GF-D8 (cell line): ENCODE measurements at places on chromosomes 11 and 22.
A peak's percentile ranks its signal among the peaks of the same experiment; 100 is the strongest.

- peak; percentile 33 for DNase-seq
Measured at GRCh38 chr11:116605543-116606459, 167.0 kb downstream of the BUD13 start.

- no peak for DNase-seq
Measured at GRCh38 chr11:79110321-79110720, 330.5 kb downstream of the TENM4 start.

DNA sequence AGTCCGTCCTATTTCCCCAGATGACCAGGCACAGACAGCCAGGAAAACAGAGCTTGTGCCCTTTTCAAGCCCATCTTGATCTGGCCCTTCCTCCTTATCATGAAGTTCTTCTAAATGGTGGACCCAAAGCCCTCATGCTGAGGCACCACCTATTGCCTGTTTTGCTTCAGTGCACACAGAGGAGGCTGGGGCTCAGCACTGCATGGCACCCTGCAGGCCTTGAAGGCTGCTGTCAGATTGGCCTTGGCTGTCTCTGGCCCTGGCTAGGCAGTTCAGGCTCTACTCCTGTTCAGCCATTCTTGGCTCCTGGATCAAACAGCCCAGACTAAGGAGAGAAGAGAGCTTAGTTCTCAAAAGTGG is 49.2 kb downstream of the OTOG start:
- no peak for DNase-seq

DNA sequence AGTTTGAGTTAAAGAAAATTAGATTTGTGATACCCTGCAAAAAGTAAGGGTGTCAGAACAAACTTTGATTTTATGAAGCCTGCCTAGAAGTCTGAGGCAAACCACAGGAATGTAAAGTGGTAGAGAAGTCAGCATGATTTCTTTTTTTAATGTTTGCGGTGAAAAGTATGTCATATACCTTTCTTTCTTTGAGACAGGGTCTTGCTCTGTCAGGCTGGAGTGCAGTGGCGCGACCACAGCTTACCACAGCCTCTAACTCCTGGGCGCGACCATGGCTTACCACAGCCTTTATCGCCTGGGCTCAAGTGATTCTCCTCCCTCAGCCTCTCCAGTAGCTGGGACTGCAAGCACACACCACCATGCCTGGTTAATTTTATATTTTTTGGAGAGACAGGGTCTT is 4.7 kb downstream of the API5 start:
- no peak for DNase-seq

GRCh38 chr11:15295695-15296094 is 181.0 kb downstream of the INSC start:
- DNase-seq: no peak

GRCh38 chr11:46485856-46486443 is 94.4 kb upstream of the CHRM4 start:
- DNase-seq: no peak

GRCh38 chr11:83475760-83476159 is 189.6 kb upstream of the CCDC90B start:
- no peak for DNase-seq

DNA sequence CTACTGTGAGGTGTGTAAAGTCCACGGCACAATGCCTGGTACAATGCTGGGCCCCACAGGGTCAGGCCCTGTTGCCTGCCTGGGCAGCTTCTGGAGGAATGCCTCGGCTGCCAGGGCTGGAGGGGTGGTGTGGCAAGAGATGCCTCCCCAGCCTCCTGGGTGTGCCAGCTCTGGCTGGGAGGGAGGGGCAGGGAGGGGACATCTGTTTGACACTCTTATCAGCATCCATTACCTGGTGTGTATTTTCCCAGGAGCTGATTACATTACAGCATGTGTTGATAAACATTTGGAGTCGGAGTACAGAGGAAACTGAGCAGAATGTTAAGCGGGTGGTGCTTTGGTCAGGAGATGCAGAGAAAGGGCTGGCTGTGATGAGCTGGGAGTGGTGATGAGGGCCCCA is 11.0 kb upstream of the NECTIN1 start:
- no peak for DNase-seq

GRCh38 chr22:28032861-28033260 is 113.8 kb upstream of the PITPNB start:
- no peak for DNase-seq

- no peak for DNase-seq
Measured at GRCh38 chr11:111444040-111444439, 65.0 kb upstream of the POU2AF1 start.

DNA sequence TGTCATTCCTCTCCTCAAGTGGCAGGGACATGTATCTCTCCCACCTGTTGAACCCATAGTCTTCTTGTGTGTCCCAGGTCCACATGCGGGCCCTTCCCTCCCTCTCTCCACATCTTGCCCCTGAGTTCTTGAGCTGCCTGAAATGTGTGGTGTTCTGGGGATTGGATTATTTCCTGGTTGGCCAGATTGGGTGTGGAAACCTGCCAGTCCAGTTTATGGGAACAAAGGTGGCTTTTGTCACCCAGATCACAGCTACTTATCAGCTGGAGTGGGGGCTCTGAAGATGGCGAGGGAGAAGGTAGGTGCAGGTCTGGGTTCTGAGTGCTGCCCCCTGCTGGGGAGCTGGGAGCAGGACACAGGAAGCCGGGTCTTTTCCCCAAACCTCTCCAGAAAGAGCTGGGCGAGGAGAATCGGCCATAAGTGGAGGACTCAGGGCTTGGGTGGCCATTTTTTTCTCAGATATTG is 14.2 kb downstream of the DTX4 start:
- DNase-seq: no peak

DNA sequence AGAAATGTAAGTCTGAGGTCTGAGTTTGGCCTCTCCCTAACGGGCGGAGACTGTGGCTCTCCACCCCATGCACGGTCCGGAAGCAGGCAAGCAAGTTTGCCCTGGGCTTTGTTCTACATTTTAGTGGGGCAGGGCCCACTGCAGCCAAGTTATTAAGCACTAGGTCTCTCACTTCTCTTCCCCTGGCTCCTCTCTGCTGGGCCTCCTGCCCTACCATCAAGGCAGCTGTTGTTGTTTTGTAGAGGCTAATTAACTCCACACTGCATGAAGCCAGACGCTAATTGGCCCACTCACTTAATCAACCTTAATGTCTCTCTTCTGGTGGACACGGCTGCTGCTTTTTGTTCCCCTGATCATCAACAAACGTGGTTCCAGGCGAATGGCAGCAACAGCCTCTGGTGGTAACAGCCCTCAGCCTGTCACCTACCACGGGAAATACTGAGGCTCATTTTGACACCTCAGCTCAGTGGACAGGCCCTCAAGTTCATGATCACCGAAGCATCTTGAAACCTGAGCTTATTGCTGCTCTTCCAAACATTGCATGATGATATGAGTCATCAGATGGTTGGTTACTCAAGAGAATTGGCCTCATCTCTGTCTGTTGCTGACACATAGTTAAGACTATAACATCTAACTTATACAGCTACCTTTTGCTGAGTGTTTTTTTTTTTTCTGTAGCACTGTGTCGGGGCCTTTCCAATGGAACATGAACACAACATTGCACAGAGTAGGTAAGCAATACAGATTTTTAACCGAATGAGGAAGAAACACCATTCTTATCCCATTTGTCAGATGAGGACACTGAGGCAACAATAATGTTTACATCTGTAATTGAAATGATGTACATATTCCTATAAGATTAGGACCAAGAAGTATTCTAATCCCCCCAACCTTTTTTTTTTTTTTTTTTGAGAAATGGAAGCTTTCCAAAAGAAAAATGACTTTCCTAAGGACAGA is 20.8 kb upstream of the LMO2 start:
- peak; percentile 49 for DNase-seq

DNA sequence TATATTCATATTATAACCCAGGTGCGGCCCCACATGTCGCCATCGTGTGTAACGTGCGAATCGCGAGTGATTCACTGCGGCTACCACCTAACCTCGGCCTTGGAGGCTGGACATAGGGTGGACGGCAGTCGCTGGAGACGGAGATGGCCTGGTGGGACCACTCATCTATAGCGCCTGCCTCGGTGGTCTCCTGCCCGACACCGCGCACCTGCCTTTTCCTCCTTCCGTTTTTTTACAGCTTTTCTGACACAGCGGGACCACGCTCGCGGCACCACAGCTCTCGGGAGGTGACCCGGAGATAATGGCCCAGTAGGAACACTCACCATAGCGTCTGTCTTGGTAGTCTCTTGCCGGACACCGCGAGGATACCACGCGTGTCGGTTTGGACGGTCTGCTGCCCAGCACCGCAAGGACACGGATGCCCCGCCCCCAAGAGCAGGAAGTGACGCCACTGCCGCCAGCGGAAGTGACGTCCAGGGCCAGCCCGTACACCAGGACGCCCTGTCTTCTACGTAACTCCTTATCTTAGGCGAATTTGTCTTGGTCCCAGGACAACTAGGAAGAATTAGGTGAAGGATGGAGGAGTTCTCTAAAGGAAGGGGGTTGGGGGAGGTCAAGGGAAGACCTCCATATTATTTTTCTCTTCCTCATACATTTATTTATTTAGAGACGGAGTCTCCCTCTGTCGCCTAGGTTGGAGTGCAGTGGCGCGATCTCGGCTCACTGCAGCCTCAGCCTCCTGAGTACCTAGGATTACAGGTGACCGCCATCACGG is 6.4 kb downstream of the SNU13 start:
- DNase-seq: peak; percentile 13

DNA sequence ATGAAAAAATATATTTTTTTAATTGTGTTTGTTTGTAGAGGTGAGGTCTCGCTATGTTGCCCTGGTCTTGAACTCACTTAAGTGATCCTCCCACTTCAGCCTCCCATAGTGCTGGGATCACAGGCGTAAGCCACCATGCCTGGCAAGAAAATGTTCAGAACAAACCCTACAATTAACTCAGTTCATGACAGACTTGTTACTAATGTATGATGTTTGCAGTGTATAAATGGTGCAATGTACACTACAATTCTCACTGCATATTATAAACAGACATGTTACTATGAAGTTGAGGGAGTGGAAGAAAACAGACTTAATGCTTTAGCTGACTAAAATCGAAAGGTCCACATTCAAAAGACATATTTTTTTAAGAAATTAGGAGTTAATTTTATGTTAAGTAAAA is 59.0 kb downstream of the SIK3 start:
- no peak for DNase-seq

- DNase-seq: no peak
Measured at GRCh38 chr11:2393111-2393868, 7.3 kb upstream of the TSSC4 start.

- no peak for DNase-seq
Measured at GRCh38 chr11:66052664-66052982, 459 bp downstream of the SF3B2 start.

DNA sequence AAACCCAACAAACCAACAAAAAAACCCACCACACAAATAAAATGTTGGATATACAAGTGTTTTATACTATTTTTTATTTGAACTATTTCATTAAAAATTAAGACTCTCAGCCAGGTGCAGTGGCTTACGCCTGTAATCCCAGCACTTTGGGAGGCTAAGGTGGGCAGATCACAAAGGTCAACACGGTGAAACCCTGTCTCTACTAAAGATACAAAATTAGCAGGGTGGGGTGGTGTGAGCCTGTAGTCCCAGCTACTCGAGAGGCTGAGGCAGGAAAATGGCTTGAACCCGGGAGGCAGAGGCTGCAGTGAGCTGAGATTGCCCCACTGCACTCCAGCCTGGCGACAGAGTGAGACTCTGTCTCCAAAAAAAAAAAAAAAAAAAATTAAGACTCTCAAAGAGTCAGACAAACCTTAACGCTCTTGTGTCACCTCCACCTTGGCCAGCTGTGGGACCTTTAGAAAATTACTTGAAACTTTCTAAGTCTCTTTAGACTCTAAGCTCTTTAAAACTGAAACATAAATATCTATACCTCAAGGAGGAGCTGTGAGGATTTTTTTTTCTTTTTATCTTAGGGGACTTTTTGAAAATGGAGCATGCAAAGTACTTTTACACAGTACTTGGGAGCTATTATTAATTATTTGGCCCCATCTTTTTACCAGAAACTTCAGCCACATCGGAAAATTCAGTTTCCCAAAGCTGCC is 68.4 kb upstream of the CLNS1A start:
- DNase-seq: no peak

DNA sequence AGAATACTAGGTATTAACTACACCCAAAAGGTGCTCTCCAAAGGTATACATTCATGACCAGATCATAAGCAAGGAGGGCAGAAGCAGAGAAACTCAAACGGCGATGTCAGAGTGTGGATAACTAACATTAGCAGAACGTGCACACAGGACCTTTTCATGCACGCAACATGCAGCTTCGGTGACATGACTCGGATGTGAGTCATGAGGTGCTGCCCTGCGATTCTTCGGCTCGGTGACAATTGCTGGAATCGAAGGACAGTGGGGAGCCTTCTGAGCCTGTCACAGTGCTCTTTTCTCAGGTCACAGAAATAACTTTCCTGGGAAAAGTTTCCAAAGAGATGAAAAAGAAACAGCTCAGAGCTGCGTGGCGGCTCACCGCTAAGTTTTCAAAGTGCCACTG is 418.5 kb upstream of the SYN3 start:
- DNase-seq: no peak

GRCh38 chr22:20244691-20245576 is 23.2 kb downstream of the RTN4R start:
- no peak for DNase-seq

DNA sequence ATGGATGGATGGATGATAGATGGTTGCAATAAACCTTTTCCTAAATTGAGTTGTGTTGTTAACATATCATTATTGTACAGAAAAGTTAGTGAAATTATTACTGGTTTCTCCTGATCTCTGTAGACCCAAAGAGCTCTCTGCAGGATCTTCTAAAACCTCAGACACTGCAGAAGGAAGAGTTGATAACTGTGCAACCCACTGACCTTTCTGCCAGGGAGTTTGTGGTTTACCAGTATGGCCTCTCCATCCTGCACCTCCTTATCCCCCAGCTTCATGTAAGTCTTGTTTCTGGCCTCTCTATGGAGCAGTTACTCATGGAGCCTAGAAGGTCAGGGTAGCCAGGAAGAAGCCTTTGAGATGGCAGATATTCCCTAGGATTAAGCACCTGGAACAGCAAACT is 45.6 kb downstream of the BTG4 start:
- no peak for DNase-seq

DNA sequence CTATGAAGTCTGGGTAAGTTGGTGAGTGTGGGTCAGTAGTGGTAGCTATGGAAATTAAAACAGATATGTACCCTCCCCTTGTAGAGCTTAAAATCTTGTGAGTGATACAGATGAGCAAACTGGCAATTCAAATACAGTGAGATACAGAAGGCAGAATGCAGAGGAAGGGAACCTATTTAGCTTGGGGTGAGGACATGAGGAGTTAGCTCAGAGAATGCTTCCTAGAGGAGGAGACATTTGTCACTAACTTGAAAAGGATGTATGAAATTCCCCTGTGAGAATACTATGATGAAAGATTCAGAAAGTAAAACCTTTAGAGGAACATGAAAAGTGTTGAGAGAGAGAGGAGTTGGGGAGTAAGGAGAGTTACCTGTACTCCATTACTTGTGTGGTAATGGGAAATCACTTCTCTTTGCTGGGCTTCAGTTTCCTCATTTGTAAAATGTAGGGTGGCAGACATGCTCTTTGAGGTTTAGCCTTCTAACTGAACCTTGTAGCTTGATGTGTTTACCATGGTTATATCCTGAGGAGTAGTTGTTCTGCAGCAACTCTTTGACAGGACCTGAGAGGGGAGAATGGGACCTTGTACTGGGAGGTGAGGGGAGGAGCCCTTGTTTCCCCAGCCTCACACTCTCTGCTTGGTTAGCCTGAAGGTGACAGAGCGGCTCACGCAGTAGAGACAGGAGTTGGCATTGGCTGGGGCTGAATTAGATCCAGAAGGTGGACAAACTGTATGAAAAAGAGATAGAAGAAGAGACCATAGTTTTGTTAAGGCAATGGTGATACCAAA is 17.9 kb downstream of the SWAP70 start:
- DNase-seq: no peak

- no peak for DNase-seq
Measured at GRCh38 chr22:35568751-35569739, 28.4 kb downstream of the RASD2 start.

GRCh38 chr11:11035331-11035730 is 177.5 kb upstream of the ZBED5 start:
- DNase-seq: no peak
